Forelimb muscle (tissue), 1 donor: ENCODE measurements at places on chromosomes 2 and 18.
A peak's percentile ranks its signal among the peaks of the same experiment; 100 is the strongest.

GRCh38 chr2:235839226-235839625 lies 329.0 kb downstream of the GBX2 start:
- DNase-seq = no peak

DNA sequence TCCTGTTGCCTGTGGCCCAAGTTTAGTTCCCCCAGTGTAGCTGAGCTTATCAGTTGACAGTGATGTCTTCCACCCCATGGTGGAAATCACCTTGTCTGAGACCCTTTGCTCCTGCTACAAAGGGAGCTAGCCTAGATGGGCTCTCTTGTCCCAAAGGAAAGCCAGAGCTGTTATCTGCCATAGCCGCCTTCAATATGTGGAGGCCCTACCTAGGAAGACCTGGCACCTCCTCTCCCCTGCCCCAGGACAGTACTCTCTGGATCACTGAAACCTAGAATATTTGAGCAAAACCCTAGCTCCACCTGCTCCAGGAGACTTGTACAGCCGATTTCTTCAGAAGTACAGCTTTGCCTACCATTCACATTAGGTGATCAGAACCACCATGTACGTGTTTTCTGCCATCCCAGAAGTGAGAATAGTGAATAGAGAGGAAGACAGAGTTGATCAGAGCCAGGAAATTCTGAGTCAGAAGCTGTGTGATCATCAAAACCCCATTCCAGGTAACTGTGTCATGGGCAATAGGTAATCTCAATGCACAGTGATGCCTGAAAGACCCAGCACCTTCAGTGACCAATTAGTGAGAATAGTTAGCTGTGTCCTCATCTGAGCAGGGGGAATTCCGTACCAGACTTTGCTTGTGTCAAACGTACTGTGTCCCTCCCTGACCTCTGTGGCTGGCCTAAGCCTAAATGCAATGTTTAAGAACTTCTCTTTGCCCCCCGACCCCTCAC lies 138.4 kb upstream of the ALPP start:
- DNase-seq = no peak

GRCh38 chr2:166167449-166167848 lies 39.6 kb upstream of the SCN1A start:
- no peak for DNase-seq

- DNase-seq = no peak
Observed at GRCh38 chr18:48877941-48878340, 72.8 kb downstream of the SMAD7 start.

DNA sequence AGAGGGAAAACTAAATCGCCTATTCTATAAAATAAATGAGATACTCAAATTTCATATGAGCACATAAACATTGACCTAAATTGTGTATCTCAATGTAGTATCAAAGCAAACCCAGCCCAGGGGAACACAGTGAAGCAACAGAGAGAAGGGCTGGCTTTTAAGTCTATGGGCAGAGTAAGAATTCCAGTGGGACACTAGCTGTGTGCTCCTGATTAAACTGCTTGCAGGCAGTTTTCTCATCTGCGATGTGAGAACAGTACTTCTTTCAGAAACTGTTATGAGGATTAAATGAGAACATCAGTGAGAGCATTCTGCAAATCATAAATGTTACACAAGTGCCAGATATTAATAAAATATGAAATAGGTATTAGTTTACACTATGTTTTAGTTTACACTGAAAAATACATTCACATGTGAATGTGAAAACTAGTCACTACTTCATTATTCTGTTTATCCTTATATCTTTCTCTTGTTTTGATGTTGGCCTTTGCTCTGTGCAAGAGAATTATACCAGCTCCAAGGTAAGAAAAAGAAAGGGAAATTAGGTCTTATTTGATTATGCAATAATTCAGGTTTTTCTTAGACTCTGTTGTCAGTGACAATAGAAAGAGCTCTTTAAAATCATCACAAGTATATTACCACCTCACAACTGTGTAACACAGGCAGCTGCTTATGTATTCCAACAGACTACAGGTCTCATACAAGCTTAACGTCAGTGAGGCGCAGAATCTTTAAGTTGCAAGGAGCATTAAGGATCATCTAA lies 47.5 kb downstream of the GAREM1 start:
- DNase-seq = no peak

- no peak for DNase-seq
Observed at GRCh38 chr2:37324786-37325624, at the start of gene PRKD3. Gene PRKD3, minus strand, starts transcription at chr2:37324833. Its CDS starts 8,309 bp downstream, at chr2:37316524.

DNA sequence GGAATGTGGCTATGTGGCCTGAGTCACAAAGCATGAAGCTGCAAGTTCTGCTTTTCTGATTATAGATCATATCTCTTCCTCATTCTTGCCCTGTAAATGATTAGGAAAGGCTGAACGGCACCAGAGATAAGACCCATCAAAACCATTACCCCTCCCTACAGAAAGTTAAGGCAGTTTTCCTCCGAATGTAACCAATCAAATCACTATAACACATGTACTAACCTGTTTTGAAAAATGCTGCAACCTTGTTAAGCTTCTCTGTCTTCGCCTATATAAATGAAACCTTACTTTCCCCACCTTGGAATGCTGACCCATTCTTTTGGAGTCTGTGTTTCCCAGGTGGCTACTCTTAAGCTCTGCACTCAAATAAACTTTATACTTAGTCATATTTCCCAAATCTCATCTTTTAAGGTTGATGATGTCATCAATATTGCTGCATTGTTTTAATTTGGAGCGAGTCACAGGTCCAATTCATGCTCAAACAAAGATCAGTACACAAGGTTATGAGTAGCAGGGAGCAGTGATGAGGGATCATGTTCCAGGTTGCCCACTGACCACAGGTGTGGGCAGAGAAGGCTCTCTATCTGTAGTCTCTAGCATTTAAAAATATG lies 662.3 kb downstream of the IRS1 start:
- DNase-seq = no peak

DNA sequence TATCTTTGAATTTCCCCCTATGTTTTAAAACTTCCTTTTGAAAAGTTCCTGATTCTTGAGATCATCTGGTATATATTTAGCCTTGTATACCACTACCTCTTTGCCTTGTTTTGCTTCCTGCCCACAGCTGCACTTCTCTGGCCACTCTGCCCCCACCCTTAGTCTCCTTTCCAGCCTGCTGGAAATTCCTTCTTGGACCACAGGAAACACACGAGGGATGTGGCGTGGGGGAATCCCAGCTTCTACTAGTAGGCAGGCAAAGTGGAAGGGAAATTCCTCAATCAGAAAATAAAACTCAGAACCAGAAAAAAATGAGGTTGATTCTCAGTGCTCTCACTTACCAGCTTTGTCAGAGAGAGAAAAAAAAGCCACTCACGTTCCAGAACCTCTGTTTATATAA lies 13.4 kb downstream of the IL18RAP start:
- no peak for DNase-seq

GRCh38 chr18:50751947-50752346 lies 67.9 kb downstream of the MRO start:
- DNase-seq = no peak

- no peak for DNase-seq
Observed at GRCh38 chr2:37366773-37367172, 22.3 kb downstream of the QPCT start.

- DNase-seq = no peak
Observed at GRCh38 chr18:70598406-70598805, 309.6 kb downstream of the SOCS6 start.

GRCh38 chr18:22817844-22818243 lies 115.3 kb upstream of the RBBP8 start:
- DNase-seq = no peak

- DNase-seq = no peak
Observed at GRCh38 chr2:189830510-189830909, 46.3 kb downstream of the PMS1 start.

DNA sequence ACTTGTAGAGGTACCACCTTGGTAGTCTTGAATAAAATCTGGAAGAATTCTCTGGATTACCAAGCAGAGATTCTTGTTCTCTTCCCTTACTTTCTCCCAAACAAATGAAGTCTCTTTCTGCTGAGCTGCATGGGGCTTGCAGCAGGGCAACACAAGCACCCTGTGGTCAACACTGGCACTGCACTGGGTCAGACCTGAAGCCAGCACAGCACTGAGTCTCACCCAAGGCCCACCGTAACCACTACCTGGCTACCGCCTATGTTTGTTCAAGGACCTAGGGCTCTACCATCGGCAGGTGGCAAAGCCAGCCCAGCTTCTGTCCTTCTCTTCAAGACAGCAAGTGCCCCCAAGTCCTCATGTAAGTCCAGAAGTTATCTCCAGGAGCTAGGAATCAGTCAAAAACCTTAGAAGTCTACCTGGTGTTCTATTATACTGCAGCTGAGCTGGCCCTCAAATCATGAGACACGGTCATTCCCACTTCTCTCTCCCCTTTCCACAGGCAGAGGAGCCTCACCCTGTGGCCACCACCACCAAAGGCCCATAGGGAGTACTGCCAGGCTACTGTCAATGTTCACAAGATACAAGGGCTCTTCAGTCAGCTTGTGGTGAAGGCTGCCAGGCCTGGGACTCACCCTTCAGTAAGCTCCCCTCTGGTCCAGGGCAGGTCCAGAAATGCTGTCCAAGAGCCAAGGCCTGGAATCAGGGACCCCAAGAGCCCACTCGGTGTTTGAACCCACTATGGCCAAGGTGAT lies 18.4 kb downstream of the VPS54 start:
- DNase-seq = no peak

DNA sequence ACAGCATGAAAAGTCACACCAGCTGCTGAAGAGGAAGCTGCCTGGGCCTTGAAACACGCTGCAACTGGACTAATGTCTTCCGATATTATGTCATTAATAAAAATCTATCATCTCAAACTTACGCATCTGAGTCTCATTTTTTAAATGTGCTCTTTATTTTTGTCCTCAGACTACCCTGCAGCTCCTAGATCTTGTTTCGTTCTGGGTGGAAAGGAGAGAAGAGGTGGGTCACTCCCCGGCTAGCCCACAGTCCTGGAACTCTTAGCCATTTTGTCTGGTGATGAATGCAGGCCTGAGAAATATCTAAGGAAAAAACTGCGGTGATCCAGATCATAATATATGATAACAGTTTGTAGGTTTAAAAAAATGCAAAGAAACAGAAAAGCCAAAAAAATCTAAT lies 73.3 kb downstream of the TXNL1 start:
- DNase-seq = peak; percentile 56
